ENCODE measurements at places on chromosomes 7 and 10. TPM values are rescaled to one million over a fixed set of nuclear protein-coding genes. Genes with fewer than 3 reads are reported as not detected.

GRCh38 chr10:2791774-2792443 lies 275.4 kb upstream of the PFKP start:
- H3K27me3 ChIP-seq: peaks cover 9% of the 10 kb centered on the region
- no peaks in the 10 kb centered on the region for H3K4me1 ChIP-seq
- H3K27ac ChIP-seq: no peak overlapping the region

DNA sequence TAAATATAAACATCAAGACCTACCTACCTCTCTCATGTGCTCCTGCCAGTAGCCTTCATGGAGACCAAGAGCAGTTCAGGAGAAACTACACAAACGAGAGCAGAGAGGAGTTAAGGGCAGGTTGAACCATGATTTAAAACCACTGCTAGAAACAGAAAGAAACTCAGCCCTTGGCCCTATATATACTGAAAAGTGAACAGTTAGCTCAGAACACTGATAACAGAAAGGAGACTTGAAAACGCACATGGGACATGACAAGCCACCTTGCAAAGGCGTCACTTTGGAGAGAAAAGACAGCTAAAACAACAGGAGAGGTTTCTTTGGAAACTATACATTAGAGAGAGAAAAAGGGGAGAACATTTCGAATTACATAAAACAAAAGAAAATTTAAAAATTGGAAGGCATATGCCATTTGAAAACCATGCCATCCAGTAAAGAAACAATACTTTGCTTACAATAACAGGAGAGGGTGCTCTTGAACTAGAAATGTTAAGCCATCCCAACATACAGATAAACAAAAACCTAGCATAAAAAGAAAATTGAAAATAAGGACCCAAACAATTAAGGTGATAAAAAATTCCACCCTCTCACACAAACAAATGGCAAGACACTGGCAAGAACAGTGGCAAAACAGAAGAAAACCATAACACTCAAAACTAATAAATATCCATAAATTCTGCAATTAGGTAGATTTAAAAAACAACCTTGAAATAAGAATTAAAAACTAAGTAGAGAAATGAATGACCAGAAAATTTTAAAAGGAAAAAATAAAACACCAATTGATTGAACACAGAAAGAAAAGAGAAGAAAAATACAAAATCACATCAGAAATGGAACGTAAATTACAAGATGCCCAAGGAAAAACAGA lies 232.7 kb downstream of the IMMP2L start:
- no peaks in the 10 kb centered on the region for H3K27me3 ChIP-seq
- H3K36me3 ChIP-seq: no peaks in the 10 kb centered on the region
- no peaks in the 10 kb centered on the region for H3K4me1 ChIP-seq
- DNase-seq: no peak

DNA sequence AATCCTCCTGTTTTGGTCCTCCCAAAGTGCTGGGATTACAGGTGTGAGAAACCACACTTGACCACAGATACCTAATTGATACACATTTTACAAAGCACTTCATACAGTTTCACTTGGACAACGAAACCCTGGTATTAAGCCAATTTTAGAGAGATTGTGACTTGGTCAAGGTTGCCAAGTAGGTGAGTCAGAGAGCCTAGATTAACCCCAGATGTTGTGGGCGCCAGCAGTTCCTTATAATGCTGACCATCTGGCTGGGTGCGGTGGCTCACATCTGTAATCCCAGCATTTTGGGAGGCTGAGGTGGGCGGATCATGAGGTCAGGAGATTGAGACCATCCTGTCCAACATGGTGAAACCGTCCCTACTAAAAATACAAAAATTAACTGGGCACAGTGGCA lies 4.9 kb upstream of the PHKG1 start:
- H3K4me3 ChIP-seq: no peak overlapping the region
- H3K36me3 ChIP-seq: peaks cover 37% of the 10 kb centered on the region

UBTD1 gene
- 17.1 TPM for total RNA-seq

GRCh38 chr7:3430588-3430987 lies 129.5 kb downstream of the SDK1 start:
- no peak overlapping the region for H3K4me3 ChIP-seq
- no peaks in the 10 kb centered on the region for H3K36me3 ChIP-seq
- no peaks in the 10 kb centered on the region for H3K27me3 ChIP-seq
- H3K27ac ChIP-seq: no peak overlapping the region
- no peak for DNase-seq
- no peaks in the 10 kb centered on the region for H3K4me1 ChIP-seq

ZNRF2 gene
- 10.9 TPM for total RNA-seq

- peaks cover 5% of the 10 kb centered on the region for H3K27me3 ChIP-seq
- no peak for DNase-seq
- H3K4me3 ChIP-seq: no peak overlapping the region
- H3K4me1 ChIP-seq: no peaks in the 10 kb centered on the region
Measured at GRCh38 chr10:86286236-86287109, 80.1 kb downstream of the GRID1 start.

DNA sequence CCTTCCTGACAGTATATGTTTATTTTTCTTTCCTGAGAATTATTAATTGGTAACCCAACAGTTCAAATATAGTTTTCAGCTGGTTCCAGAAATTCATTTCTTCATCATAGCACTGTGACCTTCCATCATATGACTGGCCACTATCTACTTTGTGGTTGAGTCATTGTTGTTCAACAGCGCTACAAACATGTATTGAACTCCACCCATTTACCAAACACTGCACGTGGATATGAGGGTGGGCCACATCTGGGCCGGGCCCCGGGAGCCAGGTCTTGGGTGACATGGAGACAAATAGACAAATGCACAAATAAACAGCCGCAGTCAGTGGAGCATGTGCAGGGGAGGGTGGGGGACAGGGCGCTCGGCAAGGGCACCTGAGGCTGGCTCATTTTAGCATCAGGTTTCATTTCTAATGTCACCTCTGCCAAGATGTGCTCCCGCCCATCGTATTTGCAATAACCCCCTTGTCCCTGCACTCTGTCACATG lies 24.0 kb upstream of the EEPD1 start:
- H3K27ac ChIP-seq: peak overlapping the region; percentile 86
- no peak for DNase-seq
- peak overlapping the region; percentile 10 for H3K4me3 ChIP-seq

- H3K27me3 ChIP-seq: no peaks in the 10 kb centered on the region
- H3K4me3 ChIP-seq: peak within 1 kb of the TSS; percentile 96
- H3K27ac ChIP-seq: peak within 1 kb of the TSS; percentile 100
- peaks cover 83% of the 10 kb centered on the region for H3K4me1 ChIP-seq
Measured at GRCh38 chr10:100999742-101000126, at the start of gene LZTS2. LZTS2 (plus strand) TSS chr10:100999808; CDS start chr10:101002539, 2,731 bp downstream.

- H3K4me1 ChIP-seq: no peaks in the 10 kb centered on the region
- H3K36me3 ChIP-seq: no peaks in the 10 kb centered on the region
- no peaks in the 10 kb centered on the region for H3K27me3 ChIP-seq
- no peak overlapping the region for H3K27ac ChIP-seq
Measured at GRCh38 chr7:12119620-12120303, 91.3 kb upstream of the TMEM106B start.

DNA sequence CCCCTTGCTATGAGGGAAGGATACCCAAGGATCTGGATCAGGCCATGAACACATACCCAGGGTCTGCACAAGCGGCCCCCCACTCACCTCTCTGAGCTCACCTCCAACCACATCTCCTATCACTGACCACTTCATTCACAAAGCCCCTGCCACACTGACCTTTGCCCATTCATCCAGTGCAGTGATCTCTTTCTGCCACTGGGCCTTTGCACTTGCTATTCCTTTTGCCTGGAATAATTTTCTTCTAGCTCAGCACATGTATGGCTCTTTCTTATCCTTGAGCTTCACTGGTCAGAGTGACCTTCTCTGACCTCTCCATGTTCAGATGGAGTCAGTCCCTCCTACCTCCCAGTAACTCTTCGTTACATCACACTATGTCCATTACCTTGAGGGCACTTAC lies 48.3 kb downstream of the ADRA2A start:
- H3K4me1 ChIP-seq: no peaks in the 10 kb centered on the region
- no peak overlapping the region for H3K27ac ChIP-seq
- H3K27me3 ChIP-seq: peaks cover 83% of the 10 kb centered on the region

DNA sequence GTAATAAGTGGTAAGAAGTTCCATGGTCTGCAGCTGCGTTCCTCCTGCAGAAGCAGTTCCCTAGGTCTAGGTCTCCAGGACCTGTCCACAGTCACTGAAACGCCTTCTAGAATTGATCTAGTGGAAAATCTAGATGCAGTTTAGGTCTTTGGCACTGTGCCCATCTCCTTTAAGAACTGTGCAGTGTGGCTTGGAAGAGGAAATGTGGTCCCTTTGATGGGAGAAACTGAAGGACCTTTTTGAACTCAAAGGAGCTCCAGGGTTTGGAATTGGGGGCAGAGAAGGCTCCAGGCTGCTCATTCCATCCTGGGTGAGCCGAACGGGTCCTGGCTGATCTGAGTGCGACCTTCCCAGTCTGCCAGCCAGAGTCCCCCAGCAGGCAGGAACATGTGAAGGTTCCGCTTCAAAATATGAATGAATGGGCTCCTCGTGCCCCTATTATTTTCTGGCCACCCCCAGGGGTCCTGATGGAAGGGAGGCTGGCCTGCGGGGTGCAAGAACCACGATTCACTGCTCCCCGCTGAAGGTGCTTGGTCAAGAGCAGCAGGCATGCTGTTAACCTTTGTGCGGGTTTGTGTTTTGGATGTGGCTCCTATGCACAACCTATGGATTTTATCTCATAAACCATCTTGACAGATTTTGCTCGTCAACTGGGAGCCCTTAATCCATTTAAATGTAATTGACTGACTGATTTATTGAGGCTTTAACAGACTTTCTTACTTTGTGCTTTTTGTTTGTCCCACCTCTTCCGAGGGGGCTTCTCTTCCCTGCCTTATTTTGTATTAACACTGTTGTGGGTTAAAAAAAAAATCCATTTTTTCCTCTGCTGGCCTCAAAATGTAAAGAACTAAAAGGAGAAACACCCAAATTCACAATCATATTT lies 36.7 kb downstream of the ZNF467 start:
- no peak overlapping the region for H3K4me3 ChIP-seq
- no peaks in the 10 kb centered on the region for H3K27me3 ChIP-seq
- no peak overlapping the region for H3K27ac ChIP-seq
- H3K4me1 ChIP-seq: peaks cover 22% of the 10 kb centered on the region

GRCh38 chr10:62899311-62899710 lies 83.1 kb upstream of the EGR2 start:
- no peaks in the 10 kb centered on the region for H3K36me3 ChIP-seq
- no peak for DNase-seq
- no peak overlapping the region for H3K27ac ChIP-seq

GRCh38 chr7:55507743-55508142 lies 64.6 kb downstream of the VOPP1 start:
- H3K27me3 ChIP-seq: no peaks in the 10 kb centered on the region
- DNase-seq: no peak
- H3K4me3 ChIP-seq: no peak overlapping the region
- H3K36me3 ChIP-seq: no peaks in the 10 kb centered on the region

ITGB8 gene
- 1.5 TPM for total RNA-seq

DNA sequence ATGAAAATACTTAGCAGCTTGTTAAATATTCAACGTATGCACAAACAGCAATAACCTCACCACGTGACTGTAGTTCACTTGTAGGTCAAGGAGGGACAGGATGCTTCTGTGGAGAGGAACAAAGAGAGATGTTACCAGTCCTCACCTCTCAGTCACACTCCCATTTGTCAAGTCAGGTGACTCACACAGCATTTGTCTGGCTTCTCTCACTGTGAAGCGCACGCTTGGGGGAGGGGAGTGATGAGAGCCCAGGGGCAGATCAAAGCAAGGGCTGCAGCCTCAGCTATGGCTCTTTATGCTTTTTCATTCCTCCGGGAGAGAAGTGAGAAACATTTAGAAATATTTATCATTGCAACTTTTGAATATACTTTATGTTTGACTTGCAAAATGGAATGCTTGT lies 2.9 kb upstream of the RBM20 start:
- peaks cover 46% of the 10 kb centered on the region for H3K4me1 ChIP-seq
- peak overlapping the region; percentile 90 for H3K27ac ChIP-seq
- H3K4me3 ChIP-seq: peak overlapping the region; percentile 75
- H3K27me3 ChIP-seq: peaks cover 48% of the 10 kb centered on the region

DNA sequence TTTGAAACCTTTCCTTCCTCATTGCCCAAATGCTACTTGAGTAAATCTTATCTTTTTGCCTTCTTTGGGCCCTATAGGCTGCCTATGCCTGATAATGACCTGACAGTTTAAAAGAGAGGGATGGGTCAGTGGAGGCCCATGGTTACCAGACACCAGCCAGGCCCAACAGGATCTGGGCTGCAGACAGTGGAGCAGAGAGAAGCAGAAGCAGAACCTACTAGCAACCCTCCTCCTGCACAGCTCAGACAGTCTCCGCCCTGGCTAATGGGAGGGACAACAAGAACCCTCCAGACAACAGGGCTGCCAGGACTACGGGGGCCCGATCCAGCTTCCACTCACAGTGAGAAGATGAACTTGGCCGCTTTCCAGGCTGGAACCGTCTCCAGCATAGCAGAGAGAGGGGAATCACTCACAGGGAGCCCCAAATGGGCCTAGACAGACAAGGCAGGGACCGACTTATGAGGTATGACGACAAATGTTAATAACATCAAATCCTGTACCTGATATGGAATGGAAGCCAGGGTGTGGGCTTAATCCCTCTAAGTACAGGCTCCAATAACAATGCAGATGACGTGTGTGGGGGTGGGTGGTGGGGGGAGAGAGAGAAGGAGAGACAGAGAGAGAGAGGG lies 31.7 kb upstream of the DGKI start:
- H3K4me1 ChIP-seq: peaks cover 60% of the 10 kb centered on the region
- DNase-seq: peak; percentile 79
- H3K36me3 ChIP-seq: peaks cover 48% of the 10 kb centered on the region
- H3K27me3 ChIP-seq: no peaks in the 10 kb centered on the region
- peak overlapping the region; percentile 35 for H3K27ac ChIP-seq

DNA sequence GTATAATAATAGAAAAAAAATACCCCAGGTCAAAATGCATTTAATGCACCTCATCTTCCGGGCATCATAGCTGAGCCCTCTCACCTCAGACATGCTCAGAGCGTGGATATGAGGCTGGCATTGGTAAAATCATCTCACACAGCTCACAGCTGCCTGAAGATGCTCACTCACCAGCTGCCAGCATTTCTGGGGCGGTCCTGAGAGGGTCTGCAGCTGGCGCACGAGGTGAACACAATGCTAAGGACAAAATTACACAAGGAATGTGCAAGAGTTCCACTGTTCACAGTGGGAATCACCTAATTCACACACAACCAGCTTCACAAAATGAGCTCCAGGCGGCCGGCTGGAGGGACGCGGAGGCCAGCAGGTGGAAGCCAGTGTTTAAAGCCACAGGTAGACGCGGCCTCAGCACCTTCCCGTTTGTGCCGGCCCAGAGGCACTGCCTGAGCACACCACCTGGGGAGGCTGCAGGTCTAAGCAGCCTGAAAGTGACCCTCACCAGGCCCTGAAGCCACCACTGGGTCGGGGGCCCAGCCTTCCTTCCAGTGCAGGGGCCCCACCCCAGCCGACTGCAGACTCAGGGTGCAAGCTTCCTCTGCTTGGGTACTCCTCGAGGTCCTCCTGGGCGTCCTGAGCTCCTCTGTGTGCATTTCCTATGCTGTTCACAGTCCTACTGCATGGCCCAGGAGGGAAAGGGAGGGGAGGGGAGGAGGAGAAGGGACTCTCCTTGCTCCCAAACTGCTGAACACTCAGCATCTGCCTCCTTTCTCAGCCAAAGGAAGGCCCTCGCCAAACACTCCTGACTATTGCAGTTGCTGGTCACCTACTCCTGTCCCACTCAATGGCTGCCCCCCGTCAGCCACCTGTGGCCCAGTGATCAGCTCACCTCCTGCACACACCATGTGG lies 61.2 kb upstream of the FAM20C start:
- peaks cover 31% of the 10 kb centered on the region for H3K4me1 ChIP-seq
- H3K27me3 ChIP-seq: peaks cover 13% of the 10 kb centered on the region
- no peak for DNase-seq
- H3K27ac ChIP-seq: peak overlapping the region; percentile 65

BTBD16 gene
- total RNA-seq: not detected

- H3K4me1 ChIP-seq: no peaks in the 10 kb centered on the region
- H3K27ac ChIP-seq: no peak overlapping the region
- no peaks in the 10 kb centered on the region for H3K27me3 ChIP-seq
- DNase-seq: no peak
- no peak overlapping the region for H3K4me3 ChIP-seq
Measured at GRCh38 chr10:19668116-19668515, 148.1 kb upstream of the PLXDC2 start.

All from left ventricle myocardium inferior (tissue), 1 donor.